ENCODE measurements at places on chromosomes 4 and X.

- DNase-seq, result no peak
Observed at GRCh38 chr4:153539422-153539821, 73.3 kb downstream of the TMEM131L start.

- DNase-seq, result no peak
Observed at GRCh38 chr4:7829652-7830580, 109.7 kb downstream of the AFAP1 start.

- no peak for DNase-seq
Observed at GRCh38 chr4:41125558-41126311, 88.6 kb downstream of the APBB2 start.

GRCh38 chrX:47218280-47218919 lies at the start of gene CDK16:
Gene CDK16 (plus strand): TSS chrX:47218681. CDS start chrX:47223558, 4,877 bp downstream.
- DNase-seq, result peak; percentile 77

- DNase-seq, result no peak
Observed at GRCh38 chr4:56320293-56320692, 67.0 kb downstream of the AASDH start.

- DNase-seq, result peak; percentile 86
Observed at GRCh38 chr4:183986971-183987946, 82.2 kb downstream of the STOX2 start.

- DNase-seq, result no peak
Observed at GRCh38 chr4:3416821-3417221, 24.9 kb upstream of the HGFAC start.

DNA sequence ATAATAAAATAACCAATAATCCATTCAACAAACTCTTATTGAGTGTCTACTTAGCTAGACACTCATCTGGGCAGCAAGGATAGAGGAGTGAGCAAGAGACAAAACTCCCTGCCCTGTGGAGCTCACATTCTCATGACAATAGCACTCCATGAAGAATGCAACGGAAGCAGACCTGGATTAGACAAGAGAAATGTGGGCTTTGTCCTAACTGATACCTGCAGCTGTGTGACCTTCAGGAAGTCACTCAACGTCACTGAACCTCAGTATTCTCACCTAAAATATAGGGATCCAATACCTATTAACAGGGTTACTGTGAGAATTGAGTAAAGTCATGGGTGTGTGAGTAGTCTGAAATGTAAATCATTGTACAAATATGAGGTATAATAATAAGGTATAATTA lies 61.2 kb downstream of the NDNF start:
- no peak for DNase-seq

GRCh38 chrX:133926809-133927208 lies 58.6 kb downstream of the GPC3 start:
- DNase-seq, result no peak

- DNase-seq, result no peak
Observed at GRCh38 chrX:6052111-6052745, 176.4 kb downstream of the NLGN4X start.

GRCh38 chr4:145539671-145540070 lies 58.0 kb downstream of the SMAD1 start:
- DNase-seq, result no peak

DNA sequence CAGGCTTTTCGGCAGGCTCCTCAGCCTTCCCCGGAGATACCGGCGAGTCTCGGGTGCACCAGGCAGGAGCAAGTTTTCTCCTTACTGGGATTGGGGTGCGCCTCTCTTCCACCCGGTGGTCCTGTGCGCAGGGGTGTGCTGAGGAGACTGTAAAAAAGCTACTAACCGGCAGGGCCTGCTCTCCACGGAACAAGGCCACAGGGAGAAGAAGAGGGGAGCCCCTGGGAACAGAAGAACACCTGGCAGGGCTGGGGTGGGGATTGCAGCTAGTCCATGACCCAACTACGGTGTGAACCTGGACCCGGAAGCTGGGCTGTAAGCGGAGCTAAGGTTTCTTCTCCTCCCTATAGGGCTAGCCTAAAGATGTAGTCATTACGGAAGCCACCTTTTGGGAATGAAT lies 17.7 kb upstream of the ZIC3 start:
- no peak for DNase-seq

GRCh38 chr4:127055357-127055756 lies 577.4 kb upstream of the INTU start:
- no peak for DNase-seq

DNA sequence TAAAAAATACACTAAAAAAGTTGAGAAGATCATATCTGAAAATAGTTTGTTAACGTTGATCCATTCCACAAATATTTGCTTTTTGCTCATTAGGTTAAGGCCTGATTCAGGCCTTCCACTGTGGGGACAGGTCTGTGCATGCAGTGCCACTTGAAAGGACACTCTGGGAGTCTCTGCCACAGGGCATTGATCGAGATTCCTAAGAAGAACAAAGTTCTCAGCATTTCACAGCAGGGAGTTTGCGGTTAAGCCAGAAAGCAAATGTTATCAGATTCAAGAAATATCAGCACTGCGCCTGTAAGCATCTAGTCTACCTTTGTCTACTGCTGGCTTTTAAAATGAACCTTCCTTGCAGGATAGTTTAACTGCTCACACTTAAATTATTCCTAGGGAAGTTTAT lies 62.2 kb upstream of the TNIP3 start:
- no peak for DNase-seq

DNA sequence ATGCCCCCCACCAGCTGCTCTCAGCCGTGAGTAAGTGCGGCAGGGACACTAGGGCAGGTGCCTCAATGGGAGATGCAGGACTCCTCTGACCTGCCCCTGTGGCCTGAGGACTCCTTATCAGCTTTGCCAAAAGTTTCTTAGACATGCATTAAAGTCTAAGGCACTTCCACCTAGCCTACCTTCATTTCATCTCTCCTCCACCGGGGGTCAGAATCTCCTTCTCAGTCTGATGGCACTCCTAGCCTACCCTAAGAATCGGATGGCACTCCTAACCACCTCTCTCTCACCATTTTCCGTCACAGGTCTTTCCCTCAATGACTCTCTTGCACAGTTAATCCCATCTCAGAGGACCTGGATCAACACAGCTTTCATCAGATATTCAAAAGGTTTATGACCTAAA lies 85.9 kb downstream of the OTC start:
- DNase-seq, result no peak

DNA sequence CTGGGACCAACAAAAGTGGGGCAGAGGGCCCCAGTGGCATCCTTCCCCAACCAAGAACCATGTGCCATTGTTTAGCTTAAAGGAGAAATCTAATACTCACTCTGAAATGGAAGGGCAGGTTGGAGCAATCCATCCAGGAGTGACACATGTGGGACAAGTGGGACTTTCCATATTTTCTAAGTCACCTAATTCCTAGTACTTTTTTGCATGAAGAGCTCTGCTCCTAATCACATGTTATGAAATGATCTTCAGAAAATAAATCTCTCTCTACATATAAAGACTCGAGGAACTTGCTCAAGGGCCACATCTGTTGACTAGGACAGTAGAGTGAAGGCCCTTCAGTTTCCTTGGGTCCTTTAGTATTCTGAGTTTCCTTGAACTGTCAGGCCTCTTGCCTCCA lies 2.5 kb downstream of the CYBB start:
- DNase-seq, result no peak

DNA sequence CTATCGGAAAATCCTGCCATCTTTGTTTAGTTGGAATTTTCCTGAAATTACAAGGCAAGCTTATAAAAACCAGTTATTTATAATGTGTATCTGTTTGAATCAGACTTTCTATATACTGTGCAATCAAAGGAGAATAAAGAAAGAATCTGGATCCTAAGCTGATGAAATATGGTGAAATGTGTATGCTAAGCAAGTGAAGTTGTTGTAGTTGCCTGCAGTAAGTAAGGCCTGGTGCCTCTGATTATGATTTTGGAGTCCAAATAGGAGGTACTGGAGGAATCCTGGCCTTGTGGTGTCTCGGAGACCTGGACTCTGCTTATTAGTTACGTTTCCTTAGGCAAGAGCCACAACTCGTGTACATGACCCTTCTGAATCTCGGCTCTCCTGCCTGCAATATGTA lies 13.1 kb upstream of the FREM3 start:
- DNase-seq, result no peak

GRCh38 chr4:56757261-56757746 lies 64.2 kb downstream of the SPINK2 start:
- DNase-seq, result no peak

DNA sequence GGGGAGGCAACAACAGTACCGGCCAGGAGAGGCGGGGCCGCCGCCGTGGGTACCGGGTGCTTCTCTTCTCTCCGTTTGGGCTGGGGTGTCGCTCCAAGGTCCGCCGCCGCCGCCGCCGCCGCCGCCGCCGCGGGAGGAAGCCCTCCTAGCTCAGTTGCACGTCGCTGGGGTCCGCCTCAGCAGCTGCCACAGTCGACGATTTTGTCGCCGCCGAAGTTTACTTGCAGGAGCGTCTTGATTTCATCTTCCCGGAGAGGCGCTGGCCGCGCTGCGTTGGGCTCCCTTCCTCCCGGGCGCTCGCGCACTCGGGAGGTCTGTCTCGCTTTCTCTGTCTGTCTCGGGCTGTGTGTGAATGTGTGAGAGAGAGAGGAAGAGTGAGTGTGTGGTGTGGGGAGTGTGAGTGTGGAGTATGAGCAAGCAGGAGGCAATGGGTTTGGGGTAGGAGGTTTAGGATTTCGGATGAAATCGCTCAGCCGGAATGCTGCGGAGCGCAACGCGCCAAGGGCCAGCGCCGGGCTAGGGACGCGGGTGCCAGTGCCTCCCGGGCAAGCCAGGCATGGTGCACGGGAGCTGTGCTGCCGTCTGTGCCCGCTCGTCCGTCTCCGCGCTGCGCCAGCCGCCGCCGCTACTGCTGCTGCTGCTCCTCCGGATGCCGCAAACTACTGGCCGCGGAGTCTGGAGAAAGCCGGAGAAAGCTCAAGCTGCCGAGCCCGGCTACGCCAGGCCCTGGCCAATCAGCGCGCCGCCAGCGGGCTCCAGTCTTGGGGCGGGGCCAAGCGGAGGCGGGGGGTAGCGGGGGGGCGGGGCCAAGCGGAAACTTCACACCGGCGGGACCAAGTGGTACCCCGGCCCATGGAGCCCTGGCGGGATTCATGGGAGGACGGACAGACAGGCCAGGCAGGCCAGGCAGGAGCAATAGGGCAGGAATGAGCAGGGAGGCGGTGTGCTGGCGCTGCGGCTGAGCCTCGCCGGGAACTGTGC lies at the start of gene PCDH19:
Gene PCDH19 (minus strand): TSS at position 664 of the 981 bp plus-strand sequence. CDS start 1,676 bp downstream, outside the sequence.
- peak; percentile 56 for DNase-seq

DNA sequence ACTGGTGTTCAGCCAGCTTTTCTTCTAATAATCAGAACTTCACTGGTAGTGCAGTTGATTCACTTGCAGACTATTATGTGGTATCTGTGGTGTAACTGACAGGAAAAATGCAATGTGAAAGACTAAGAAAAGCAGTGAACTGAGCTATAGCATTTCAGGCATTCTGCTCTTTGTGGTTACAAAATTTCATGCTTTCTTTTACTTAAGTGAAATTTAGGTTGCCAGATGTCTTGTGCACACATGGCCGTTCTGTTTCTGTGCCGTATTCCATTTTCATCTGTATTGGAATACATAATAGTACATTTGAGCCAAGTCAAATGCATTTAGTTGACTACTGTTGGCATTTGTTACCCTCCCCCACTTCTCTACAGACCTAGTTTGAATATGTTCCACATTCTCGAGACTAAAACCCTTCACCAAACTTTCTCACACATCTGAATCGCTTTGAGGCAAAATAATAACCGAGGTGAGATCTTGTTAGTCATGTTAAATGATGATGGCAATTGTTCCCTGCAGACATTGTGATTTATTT lies 8.2 kb downstream of the RTL3 start:
- no peak for DNase-seq

- DNase-seq, result no peak
Observed at GRCh38 chr4:102114118-102114630, 231.1 kb downstream of the SLC39A8 start.

DNA sequence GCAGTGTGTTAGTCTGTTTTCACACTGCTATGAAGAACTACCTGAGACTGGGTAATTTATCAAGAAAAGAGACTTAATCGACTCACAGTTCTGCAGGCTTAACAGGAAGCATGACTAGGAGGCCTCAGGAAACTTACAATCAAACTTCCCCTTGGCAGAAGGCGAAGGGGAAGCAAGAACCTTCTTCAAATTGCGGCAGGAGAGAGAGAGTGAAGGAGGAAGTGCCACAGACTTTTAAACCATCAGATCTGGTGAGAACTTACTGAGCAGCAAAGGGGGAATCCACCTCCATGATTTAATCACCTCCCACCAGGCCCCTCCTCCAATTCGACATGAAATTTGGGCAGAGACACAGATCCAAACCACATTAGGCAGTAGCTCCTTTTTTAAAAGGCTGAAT lies 59.2 kb upstream of the LEF1 start:
- DNase-seq, result no peak

DNA sequence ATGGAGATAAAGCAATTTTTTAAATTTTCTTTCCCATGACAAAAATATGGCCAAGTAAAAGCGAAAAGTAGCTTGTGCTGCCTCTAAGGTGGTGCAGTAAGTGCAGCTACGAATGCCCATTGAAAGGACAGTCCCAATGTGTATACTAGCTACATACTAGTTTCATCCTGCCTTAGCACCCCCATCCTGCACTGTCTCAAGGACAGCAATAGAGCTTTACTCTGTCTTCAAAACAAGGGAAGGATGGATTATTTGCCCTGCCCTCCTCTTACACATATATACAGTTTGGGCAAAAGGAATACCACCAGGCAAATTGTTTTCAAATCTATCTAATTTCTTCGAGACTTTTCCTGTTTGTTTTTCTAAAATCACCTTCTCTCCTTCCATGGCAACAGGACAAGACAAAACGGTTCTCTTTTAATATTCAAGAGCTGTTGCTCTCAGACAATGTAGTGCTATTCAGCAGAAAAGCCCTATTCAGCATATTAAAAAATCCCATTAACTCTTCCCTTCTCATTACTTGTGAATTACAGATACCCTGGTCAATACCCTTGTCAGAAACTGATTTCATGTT lies 75.1 kb upstream of the SLC7A11 start:
- DNase-seq, result no peak

DNA sequence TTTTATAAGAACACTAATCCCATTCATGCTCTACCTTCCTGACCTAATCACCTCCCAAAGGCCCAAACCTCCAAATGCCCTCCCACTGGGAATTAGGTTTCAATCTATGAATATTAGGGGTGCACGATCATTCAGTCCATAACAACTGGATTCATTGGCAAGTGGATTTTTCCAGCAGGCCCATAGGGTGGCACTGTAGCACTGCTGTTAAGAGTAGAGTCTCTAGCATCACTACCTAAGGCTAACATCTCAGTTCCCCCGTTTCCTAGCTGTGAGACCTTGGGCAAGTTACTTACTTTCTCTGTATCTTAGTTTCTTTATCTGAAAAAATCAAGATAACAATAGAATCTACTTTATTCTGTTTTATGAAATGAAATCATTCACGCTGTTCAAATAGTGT lies 315.8 kb downstream of the STIM2 start:
- peak; percentile 18 for DNase-seq

DNA sequence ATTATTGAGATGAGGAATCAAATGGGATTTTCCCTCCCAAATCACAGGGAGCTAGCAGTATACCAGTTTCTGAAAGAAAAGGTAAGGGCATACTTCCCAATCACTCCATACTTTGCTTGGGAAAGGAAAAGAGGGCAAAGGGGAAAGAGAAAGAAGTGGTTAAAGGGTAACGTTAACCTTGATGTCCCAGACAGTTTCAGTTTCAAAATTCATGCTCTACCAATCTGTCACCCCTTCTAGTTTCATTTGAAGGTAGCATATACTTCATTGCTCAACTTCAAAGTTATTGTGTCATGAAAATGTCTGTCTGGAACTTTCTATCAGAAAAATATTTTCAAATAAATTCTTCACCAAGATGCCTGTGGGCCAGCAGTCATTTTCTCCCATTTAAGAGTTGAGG lies 16.0 kb downstream of the TNMD start:
- DNase-seq, result no peak

- DNase-seq, result no peak
Observed at GRCh38 chr4:76781698-76782595, 116.0 kb downstream of the SOWAHB start.

- no peak for DNase-seq
Observed at GRCh38 chr4:67475155-67475554, 70.1 kb downstream of the CENPC start.

Measured in heart left ventricle (tissue), 16 donors.